ENCODE measurements at places on chromosomes 7 and 10.

DNA sequence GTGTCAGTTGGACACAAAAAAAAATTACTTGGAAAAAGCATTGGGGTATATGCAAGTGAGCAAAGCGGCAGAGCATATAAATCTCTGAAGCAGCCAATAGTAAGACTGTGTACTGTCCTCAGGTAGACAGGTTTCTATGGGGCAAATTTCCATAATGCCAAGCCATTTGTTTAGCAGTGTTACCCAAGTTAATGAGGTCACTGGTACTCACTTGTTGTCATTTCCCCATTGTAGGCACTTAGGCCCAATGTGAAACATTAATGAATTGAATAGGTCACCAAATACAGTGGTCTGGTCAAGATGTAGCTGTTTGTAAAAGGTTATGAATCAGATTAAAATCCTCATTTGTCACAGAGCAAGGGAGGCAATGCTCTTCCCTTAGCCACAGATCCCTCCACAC lies 27.5 kb downstream of the HOXA1 start:
- no peak for DNase-seq

- no peak for DNase-seq
These were observed 77.6 kb upstream of the SHH start for GRCh38 chr7:155889636-155890511.

- DNase-seq = no peak
These were observed 64.6 kb upstream of the GJD4 start for GRCh38 chr10:35540296-35541164.

GRCh38 chr10:72953687-72954086 lies 919 bp downstream of the PLA2G12B start:
- no peak for DNase-seq

GRCh38 chr7:101496017-101496416 lies 133.1 kb downstream of the MYL10 start:
- DNase-seq = no peak

- no peak for DNase-seq
These were observed 755.2 kb downstream of the AUTS2 start for GRCh38 chr7:70353330-70353945.

DNA sequence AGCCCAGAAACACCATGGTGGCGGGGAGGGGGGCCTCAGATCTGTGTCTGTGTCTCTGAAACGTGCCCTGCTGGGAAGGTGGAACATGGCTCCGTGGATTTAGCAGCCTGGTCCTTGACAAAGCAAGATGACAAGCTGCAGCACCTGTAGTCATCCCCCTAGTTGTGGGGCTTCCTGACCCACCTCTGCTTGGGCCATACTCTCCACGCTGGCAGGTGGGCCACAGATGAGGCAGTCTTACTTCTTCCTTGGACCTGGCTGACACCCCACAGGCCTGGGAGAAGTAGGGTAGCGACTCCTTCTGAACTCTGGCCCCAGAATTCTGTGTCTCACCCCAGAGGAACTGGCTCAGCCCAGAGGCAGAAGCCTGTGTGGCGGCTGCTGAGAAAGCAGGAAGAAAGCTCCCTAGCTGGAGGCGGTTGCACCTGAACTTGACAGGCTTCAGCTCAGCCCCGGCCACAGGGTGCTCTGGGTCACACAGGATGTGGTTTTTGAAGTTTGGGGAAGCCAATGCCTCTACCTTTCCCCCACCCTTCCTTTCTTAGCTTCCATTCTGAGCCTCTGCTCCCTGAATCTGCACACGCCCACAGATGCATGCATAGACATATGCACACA lies 113.9 kb downstream of the ABLIM1 start:
- no peak for DNase-seq

DNA sequence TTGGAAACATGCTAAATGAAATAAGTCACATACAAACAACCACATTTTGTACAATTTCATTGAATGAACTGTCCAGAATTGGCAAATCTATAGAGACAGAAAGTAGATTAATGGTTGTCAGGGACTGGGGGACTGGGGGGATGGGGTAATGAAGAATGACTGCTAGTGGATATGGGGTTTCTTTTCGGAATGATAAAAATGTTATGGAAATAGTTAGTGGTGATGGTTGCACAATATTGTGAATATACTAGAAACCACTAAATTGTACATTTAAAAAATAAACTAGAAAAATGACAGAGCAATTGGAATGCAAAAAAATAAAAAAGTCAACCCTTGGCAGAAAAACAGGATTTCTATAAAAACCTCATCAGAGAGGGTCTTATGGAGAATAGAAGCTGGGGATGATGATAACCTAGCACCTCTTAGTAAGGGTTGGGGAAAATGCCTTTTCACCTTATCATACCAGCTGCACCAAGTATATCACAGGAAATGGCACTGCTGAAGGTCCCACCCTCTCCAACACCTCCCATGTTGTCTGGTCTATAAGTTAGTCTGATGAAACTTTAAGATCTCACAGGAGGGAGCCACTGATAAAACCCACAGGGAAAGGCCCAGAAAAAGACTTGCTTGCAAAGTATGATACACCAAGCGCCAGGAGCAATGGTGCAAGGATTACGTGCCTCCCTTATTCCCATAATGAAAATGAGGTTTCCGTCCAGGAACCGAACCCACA lies 23.1 kb upstream of the JAZF1 start:
- no peak for DNase-seq

DNA sequence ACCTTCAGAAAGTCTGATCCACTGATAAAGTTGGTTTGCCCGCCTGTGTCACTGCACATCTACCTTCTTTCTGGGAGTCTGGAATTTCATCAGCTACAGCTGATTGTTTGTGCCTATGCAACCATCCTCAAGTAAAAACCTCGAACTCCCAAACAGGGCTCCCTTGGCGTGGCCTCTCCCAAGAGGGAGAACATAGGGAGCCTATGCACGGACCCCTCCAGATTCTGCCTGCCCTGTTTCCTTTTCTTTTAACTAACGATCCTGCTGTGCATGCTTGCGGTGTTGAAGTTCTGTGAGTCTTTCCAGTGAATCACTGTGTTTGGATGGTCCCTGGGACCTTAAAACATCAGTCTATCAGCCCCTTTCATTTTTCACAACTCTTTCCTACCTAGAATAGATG lies 226.9 kb upstream of the SEMA3D start:
- no peak for DNase-seq

GRCh38 chr10:104417637-104418292 lies 64.1 kb downstream of the CFAP58 start:
- no peak for DNase-seq

DNA sequence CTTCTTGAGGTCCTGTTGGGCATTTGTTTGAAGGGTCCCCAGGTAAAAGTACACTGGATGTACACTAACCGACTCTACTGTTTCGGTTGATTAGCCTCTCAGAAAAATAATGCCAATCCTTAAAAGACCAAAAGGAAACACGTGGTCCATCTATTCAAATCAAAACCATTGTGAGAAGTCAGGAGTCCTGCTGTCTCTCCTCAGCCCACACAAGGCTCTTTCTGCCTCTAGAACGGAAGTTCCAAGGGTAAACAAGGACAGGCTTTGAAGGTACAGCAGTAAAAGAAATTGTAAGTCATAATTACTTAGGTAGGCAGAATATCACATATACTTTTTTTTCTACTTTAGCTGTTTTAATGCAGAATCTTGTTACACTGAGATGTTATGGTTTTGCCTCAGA lies 71.7 kb upstream of the TPK1 start:
- DNase-seq = no peak

- no peak for DNase-seq
These were observed 23.8 kb downstream of the SUFU start for GRCh38 chr10:102527546-102527945.

DNA sequence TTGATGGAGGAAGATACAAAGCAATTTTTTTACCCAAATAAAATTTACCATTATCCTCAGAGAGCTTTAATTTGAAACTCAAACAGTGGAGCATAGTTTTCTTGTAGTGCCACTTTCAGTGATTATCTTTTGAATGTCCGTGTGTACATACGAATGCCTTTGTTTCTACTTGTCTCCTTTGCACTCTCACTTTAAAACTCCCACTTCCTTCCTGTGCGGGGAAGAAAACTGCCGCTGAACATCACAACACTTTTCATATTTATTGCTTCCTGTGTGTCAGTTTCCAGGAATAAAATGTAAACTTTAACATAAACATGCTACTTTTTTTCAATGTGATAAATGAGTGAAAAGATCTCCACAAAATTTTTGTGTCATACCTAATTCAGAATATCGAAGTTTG lies 102.4 kb downstream of the SEMA3A start:
- no peak for DNase-seq

GRCh38 chr10:6600224-6600987 lies 20.3 kb upstream of the PRKCQ start:
- DNase-seq = no peak

- no peak for DNase-seq
These were observed 9.0 kb downstream of the MTURN start for GRCh38 chr7:30143748-30144251.

DNA sequence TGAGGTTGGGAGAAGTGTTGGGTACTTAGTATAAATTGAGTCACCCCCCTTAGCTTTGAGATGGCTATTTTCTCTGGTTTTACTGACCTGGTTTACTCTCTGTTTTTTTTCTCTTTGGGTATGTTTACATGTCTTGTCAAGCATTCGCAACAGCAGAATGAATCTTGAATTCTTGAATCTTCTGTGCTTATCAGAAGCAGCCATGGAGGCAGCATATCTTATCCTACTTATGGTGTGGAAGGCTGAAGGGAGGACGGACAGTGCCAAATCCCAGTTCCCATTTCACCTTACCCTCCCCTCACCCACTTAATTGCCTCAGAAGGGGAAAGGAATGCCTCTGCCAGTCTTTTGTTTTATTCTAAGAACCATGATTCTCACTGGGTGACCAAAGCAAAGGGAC lies 3.7 kb downstream of the SND1 start:
- no peak for DNase-seq

GRCh38 chr10:104104418-104104817 lies 17.6 kb upstream of the SFR1 start:
- no peak for DNase-seq

DNA sequence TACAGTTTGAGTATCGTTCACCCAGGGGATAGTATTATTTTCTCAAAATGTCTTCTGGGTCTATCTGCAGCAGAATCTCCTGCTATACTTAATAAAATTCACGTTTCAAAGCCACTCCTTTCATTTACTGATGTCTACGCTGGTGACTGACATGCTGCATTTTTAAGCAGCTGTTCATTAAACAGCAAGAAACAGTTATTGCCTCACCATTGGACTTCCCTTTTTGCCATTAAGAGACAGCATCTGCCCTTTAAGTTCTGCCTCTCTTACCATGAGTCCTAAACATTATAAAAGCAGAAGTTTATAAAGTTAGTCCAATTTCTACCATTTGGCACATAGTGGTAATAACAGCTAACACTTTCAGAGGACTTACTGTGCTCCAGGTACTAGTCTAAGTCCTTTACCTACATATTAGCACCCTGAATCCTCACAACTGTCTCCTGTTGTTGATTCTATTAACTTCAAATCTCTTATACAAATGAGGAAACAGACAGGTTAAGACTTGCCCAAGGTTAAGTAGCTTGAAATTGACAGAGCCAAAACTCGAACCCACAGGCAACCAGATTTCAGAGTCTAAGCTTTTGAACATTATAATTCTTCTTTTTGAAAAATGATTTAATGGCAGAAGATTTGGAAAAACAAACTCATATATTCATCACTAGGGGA lies 169.5 kb downstream of the SNX13 start:
- DNase-seq = no peak

DNA sequence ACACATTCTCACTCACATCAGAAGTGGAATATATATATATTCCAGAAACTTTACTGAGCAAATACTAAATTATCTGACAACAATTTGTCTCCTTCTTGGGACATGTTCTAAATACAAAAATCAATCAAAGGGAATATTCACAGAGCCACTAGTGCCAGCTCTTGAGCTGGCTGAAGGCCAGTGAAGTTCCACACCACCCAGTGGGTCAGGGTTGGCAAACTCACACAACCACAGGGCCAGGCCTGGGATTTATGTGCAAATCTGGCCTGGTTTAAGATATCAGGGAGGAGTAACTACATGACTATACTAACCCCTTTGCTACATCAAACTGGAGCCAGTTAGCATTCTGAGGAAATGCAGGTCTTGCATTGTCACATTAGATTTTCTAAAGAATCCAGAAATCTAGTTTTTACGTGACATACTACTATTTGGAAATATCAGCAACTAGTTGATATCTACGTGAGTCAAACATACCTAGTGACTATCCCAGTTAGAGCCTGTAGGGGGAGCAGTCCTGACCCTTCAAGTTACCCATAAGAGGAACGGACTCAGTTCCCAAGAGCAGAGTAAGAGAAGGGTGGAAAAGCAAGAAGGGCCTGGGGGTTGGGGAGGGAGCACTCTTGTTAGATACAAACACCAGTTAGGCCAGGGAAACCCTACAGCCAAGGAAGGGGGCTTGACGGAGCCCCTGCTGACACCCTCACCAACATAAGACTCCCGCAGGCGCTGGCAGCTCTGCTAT lies 600.4 kb downstream of the KCNMA1 start:
- peak; percentile 63 for DNase-seq

- DNase-seq = no peak
These were observed 26.5 kb downstream of the ACSM6 start for GRCh38 chr10:95220539-95220938.

GRCh38 chr7:133556048-133556447 lies 303.2 kb downstream of the EXOC4 start:
- DNase-seq = no peak

DNA sequence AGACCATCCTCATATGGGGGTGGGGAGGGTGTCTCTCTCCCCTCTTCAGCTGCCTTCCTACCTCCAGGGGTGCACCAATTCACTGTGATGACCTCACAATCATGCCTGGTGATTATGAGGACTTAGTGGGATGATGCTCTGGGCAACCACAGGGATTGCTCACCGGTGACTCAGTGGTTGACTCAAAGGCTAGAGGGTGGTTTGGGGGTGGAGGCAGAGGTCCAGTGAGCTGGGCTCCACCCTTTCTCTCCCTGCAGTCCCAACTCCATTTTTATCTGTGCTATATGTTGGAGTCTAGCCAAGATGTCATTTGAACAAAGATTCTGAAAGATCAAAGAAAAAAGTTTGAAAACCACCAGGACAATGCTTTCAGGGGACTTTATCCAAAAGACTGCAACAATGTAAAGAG lies 286.9 kb downstream of the KCNMA1 start:
- DNase-seq = peak; percentile 51

DNA sequence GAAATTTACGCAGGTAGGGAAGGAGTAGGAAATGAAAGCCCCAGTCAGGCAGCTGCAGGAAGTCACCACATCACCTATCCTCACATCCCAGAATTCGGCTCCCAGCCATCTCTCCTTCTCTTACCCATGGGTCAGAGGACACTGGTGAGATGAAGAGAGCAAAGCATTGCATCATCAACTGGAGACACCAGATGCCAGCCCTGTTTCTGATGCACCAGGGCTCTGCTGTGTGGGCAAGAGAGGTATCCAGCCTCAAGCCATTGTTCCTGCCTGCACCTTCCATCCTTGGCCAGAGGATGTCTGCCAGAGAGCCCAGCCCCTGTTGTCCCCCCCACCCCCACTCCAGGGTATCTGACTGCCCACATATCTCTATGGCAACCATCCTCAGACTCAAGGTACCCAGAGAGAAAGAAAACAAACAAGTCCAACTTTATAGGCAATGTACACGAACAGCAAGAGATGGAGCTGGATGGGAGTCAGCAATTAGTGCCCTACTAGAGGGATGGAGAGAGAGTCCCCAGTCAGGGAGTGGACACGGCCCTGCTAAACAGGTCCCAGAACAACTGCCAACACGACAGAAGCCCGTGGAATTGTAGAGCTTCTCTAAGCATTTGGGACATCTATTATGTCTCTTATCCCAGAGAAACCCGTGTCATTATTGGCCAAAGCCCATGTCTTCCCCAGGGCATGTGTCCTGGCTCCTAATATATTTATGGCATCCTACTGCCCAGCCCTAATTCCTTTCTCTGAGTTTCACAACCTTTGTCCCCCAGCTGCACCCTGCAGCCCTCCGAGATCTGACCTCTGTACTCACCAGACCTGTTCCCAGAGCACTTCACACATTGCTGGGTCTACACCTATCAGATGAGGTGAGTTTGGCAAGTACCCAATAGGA lies 2.8 kb downstream of the CAMK2G start:
- no peak for DNase-seq
